ENCODE measurements at places on chromosomes 7 and 10. TPM values are rescaled to one million over a fixed set of nuclear protein-coding genes. Genes with fewer than 3 reads are reported as not detected.
A peak's percentile ranks its signal among the peaks of the same experiment; 100 is the strongest.

DNA sequence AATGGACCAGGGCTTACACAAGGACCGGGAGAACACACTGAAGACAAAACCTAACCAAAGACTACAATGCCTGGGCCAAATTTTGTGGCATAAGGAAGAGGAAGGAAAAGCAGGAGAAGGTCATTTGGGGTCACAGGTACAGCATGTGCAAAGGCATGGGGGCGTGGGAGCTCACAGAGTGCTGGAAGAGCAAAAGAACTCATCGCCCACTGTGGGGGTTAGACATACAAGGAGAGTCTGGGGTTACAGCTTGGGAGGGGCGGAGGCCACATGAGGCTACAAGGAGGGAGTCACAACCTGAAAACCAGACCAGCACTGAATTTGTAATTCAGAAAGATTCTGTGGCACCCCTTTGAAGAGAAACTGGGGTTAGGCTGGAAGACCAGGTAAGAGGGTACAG is 9.7 kb downstream of the PUS7 start:
- H3K27ac ChIP-seq, result peak overlapping the region; percentile 55
- H3K27me3 ChIP-seq, result no peaks in the 10 kb centered on the region
- no peak overlapping the region for H3K4me3 ChIP-seq
- no peak for DNase-seq

- no peaks in the 10 kb centered on the region for H3K36me3 ChIP-seq
- H3K4me3 ChIP-seq, result no peak overlapping the region
- no peaks in the 10 kb centered on the region for H3K27me3 ChIP-seq
- DNase-seq, result no peak
Observed at GRCh38 chr10:71187600-71187999, 24.8 kb upstream of the UNC5B start.

The ST8SIA6 gene
- not detected for total RNA-seq

DNA sequence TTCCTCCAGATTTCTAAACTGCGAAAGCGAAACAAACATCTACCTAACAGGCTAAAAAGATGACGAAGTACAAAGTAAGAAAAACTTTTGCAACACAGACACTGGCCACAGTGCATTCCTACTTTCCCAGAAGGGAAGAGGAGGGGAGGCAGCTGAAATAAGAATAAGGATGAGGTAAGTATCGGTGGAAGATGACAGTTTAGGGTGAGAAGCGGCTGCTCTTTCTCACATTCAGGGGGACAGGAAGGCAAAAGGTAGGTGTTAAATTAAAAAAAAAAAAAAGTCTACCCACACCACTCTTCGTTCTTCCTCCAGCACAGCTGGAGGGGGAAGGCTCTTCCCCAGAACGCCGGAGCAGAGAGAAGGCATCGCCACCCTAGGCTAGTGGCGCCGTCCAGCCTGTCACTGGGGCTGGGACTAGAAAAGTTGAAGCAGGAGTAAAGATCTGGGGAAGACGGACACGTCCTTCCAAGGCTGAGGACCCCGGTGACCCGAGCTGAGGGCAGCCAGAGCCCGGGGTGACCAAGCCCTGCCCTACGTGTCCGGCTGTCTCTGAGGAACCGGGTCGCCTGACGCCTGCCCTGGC is 846 bp downstream of the DNAJC1 start:
- H3K4me3 ChIP-seq, result peak overlapping the region; percentile 90
- DNase-seq, result peak; percentile 35
- peaks cover 14% of the 10 kb centered on the region for H3K4me1 ChIP-seq
- H3K36me3 ChIP-seq, result peaks cover 6% of the 10 kb centered on the region

GRCh38 chr10:8102708-8103401 is 48.4 kb downstream of the GATA3 start:
- H3K4me1 ChIP-seq, result peaks cover 4% of the 10 kb centered on the region
- H3K27me3 ChIP-seq, result no peaks in the 10 kb centered on the region
- no peaks in the 10 kb centered on the region for H3K36me3 ChIP-seq
- DNase-seq, result peak; percentile 22
- H3K27ac ChIP-seq, result no peak overlapping the region
- no peak overlapping the region for H3K4me3 ChIP-seq

GRCh38 chr10:63515002-63515763 is 6.0 kb upstream of the REEP3 start:
- no peaks in the 10 kb centered on the region for H3K27me3 ChIP-seq
- peak overlapping the region; percentile 46 for H3K4me3 ChIP-seq
- H3K36me3 ChIP-seq, result peaks cover 46% of the 10 kb centered on the region
- H3K4me1 ChIP-seq, result peaks cover 57% of the 10 kb centered on the region
- peak overlapping the region; percentile 84 for H3K27ac ChIP-seq
- DNase-seq, result peak; percentile 32

The C7orf33 gene
- not detected for total RNA-seq

The SP8 gene
- total RNA-seq, result not detected

GRCh38 chr7:79923953-79924352 is 210.7 kb upstream of the GNAI1 start:
- H3K4me3 ChIP-seq, result no peak overlapping the region
- no peaks in the 10 kb centered on the region for H3K36me3 ChIP-seq

- no peaks in the 10 kb centered on the region for H3K27me3 ChIP-seq
- H3K4me3 ChIP-seq, result no peak overlapping the region
- peaks cover 7% of the 10 kb centered on the region for H3K4me1 ChIP-seq
Observed at GRCh38 chr10:67618116-67618515, 77.9 kb downstream of the CTNNA3 start.

The RBM20 gene
- total RNA-seq, result 0.45 TPM

The NRCAM gene
- 3.9 TPM for total RNA-seq

DNA sequence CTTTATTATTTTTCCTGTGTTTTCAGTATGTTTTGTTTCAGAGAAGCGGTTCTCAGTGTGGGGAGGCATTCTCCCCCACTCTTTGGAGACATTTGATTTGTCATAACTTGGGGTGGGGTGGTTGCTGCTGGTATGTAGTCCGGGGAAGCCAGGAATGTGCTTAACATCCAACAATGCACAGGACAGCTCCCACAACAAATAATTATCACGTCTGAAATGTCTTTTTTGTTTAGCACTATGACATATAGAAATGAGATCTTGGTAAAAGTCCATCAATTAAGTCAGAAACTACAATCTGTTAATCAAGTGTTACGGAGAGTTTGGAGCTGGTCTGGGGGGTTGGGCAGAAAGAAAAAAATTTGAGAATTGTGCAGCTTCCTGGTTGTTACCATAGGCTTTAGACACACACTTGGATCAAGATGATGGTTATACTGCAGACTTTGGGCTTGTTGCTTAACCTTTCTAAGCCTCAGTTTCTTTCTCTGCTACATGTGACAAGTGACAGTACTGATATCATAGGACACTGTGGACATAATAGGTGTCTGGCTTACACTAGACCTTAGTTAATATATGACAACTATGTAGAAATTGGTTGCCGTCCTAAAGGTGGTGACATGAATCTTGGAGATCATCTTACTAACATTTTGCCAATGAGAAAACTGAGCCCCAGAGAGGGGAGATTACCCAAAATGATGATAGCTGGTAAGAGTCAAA is 113.7 kb downstream of the LRMDA start:
- no peaks in the 10 kb centered on the region for H3K4me1 ChIP-seq
- H3K36me3 ChIP-seq, result no peaks in the 10 kb centered on the region
- DNase-seq, result no peak
- H3K27me3 ChIP-seq, result peaks cover 19% of the 10 kb centered on the region
- H3K27ac ChIP-seq, result no peak overlapping the region

DNA sequence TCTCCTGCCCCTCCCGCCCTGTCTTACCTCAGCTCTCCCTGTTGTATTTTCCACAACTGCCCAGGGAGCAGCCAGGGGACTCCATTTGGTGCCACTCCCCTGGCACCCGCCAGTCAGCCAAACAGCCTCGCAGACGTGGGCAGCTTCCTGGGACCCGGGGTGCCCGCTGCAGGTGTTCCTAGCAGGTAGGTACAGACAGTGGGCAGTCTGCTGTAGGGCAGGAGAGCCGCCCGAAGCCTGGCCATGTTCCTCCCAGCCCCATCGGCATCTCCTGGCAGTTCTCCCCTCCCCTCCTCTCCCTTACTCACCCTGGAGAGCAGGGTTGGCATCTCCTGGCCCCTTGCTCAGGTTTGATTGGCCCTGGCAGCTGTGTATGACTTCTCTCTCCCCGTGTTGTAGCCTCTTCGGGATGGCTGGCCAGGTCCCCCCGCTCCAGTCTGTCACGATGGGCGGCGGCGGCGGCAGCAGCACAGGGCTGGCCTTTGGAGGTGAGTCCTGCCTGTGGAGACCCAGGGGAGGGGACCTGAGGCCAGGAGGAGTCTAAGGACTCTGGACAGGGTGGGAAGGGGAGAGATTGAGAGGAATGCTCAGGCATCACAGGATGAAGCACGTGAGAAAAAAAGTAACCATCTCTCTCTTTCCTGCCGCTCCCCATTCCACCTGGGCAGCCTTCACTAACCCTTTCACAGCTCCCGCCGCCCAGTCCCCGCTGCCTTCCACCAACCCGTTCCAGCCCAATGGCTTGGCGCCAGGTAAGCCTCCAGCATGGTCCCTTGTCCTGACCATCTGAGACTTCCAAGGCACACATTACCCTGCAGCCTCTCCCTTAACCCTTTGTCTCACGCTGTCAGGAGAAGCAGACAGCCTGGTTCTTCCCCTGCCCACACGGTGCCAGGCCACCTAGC is 11.3 kb downstream of the SAP25 start:
- H3K27ac ChIP-seq, result no peak overlapping the region
- H3K36me3 ChIP-seq, result peaks cover 17% of the 10 kb centered on the region
- peaks cover 13% of the 10 kb centered on the region for H3K4me1 ChIP-seq
- no peaks in the 10 kb centered on the region for H3K27me3 ChIP-seq

The NEUROG3 gene
- 0.21 TPM for total RNA-seq

The TMEM273 gene
- total RNA-seq, result 0.80 TPM

- peak overlapping the region; percentile 98 for H3K4me3 ChIP-seq
- H3K36me3 ChIP-seq, result peaks cover 49% of the 10 kb centered on the region
- peaks cover 42% of the 10 kb centered on the region for H3K4me1 ChIP-seq
Observed at GRCh38 chr7:100428967-100429636, 529 bp upstream of the MEPCE start.

The PDK4 gene
- not detected for total RNA-seq

The FAM20C gene
- total RNA-seq, result 1.1 TPM

GRCh38 chr10:74887614-74888284 is 61.3 kb downstream of the KAT6B start:
- H3K27me3 ChIP-seq, result no peaks in the 10 kb centered on the region
- H3K36me3 ChIP-seq, result peaks cover 7% of the 10 kb centered on the region
- no peak for DNase-seq
- no peak overlapping the region for H3K4me3 ChIP-seq

GRCh38 chr7:121049028-121049791 is 60.7 kb downstream of the CPED1 start:
- DNase-seq, result no peak
- H3K4me1 ChIP-seq, result no peaks in the 10 kb centered on the region
- no peak overlapping the region for H3K27ac ChIP-seq
- no peak overlapping the region for H3K4me3 ChIP-seq
- no peaks in the 10 kb centered on the region for H3K36me3 ChIP-seq

- H3K36me3 ChIP-seq, result no peaks in the 10 kb centered on the region
- DNase-seq, result no peak
- no peak overlapping the region for H3K27ac ChIP-seq
- H3K27me3 ChIP-seq, result peaks cover 8% of the 10 kb centered on the region
- no peak overlapping the region for H3K4me3 ChIP-seq
Observed at GRCh38 chr7:141304291-141304690, 230.4 kb downstream of the TMEM178B start.

The TAF3 gene
- 17.0 TPM for total RNA-seq

The SPDYE9 gene
- total RNA-seq, result not detected

The ITGA8 gene
- not detected for total RNA-seq

DNA sequence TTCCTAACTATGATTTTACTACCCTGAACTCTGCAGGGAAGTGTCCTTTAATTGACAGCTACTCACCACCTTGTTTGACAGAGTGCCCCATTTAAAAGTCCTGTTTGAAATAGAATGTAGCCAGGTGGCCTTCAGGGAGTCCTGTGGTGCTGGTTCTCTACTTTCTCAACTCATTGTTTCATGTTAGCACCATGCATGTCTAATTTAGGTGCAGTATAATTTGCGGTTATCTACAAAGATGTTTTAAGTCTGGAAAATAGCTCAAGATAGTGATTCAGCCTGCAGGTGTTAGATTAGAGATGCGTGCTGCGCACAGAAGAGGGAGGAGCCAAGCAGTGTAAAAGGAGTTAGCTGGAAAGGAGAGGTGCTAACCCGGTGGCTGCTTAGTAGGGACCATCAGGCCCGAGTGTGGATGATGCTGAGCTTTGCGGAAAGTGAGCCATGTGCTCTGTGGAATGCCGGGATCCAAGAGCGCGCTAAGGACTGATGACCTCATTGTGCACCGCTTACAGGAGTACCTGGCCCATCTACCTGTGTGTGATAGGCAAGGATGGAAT is 1.2 kb downstream of the CCM2 start:
- no peaks in the 10 kb centered on the region for H3K27me3 ChIP-seq
- peak overlapping the region; percentile 90 for H3K4me3 ChIP-seq
- peaks cover 45% of the 10 kb centered on the region for H3K4me1 ChIP-seq
- DNase-seq, result peak; percentile 71
- peak overlapping the region; percentile 95 for H3K27ac ChIP-seq

The CNTNAP2 gene
- total RNA-seq, result 0.22 TPM

The ANLN gene
- total RNA-seq, result 44.6 TPM

The NPC1L1 gene
- total RNA-seq, result not detected

- H3K27me3 ChIP-seq, result no peaks in the 10 kb centered on the region
- no peak for DNase-seq
- peaks cover 26% of the 10 kb centered on the region for H3K36me3 ChIP-seq
- peaks cover 49% of the 10 kb centered on the region for H3K4me1 ChIP-seq
- H3K4me3 ChIP-seq, result peak overlapping the region; percentile 91
- peak overlapping the region; percentile 85 for H3K27ac ChIP-seq
Observed at GRCh38 chr10:112446055-112446854, 459 bp downstream of the ZDHHC6 start.
